ENCODE measurements at places on chromosomes 5 and 9.
A peak's percentile ranks its signal among the peaks of the same experiment; 100 is the strongest.

DNA sequence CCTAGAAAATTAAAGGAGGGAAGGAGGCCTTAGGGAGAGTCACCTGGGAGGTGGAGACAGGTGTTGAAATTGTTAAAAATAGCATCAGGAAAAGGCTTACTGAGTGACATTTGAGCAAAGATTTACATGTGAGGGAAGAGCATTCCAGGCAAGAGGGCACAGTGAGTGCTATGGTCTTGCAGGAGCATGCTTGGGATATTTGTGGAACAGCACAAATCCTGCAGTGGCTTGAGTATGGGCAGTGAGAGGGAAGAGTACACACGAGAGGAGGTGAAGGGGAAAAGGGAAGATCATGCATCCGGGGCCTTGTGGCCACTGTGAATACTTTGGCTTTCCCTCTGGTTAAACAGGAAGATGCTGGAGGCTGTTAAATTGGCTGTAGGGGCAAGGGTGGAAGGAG lies 36.6 kb downstream of the ACER2 start:
- no peak for DNase-seq

DNA sequence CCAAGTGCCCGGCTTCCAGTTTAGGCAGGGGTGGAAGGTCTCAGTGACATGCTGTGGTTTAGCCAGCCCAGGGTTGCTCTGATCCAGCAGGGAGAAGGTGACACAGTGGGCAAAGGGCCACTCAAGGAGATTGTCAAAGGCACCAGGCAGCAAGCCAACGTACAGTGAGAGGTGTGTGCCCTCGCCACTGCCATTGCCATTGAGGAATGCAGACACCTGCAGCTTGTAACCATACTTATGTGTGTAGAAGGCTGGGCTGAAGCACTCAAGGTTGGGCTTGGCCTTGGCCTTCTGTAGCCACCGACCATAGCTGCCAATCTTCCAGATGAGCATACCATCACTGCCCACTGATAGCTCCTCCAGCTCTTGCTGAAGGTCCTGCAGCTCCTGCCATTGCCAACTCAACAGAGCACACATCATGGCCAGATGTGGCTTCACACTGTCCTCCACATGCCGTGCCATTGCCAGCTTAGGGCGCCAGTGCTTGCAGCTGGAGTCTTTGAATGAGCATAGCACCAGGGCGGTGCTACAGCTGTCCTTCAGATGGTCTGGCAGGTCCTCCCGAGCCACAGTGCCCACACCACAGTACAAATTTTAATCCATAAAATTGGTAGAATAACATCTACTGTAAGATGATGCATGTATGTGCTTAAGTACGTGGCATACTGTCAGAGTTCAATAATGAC lies 59.7 kb upstream of the HMHB1 start:
- DNase-seq, result no peak

GRCh38 chr5:81513473-81513872 lies 119.5 kb upstream of the ACOT12 start:
- peak; percentile 18 for DNase-seq

- DNase-seq, result no peak
These were observed 53.2 kb downstream of the GNA14 start for GRCh38 chr9:77594963-77595362.

DNA sequence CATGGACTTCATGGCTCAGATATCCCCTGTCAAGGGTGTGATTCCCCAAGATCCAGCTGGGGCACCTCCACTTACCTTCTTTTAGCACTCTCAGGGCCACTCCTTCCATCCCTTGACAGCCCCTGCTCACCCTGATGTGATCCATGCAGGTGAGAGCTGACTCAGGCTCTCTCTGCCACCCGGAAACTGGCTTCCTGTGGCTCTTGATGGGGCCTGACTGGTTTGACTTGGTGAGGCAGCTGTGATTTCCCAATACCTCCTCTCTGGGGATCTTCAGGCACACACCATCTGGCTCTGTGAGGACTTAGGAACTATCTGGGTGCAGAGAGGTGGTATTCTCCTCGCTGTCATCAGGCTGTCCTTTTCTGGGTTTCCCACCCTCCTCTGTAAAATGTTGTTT lies 7.9 kb upstream of the FAT2 start:
- no peak for DNase-seq

- no peak for DNase-seq
These were observed 16.3 kb upstream of the CCIN start for GRCh38 chr9:36152741-36153438.

- DNase-seq, result no peak
These were observed 104.6 kb downstream of the MVB12B start for GRCh38 chr9:126431077-126431742.

DNA sequence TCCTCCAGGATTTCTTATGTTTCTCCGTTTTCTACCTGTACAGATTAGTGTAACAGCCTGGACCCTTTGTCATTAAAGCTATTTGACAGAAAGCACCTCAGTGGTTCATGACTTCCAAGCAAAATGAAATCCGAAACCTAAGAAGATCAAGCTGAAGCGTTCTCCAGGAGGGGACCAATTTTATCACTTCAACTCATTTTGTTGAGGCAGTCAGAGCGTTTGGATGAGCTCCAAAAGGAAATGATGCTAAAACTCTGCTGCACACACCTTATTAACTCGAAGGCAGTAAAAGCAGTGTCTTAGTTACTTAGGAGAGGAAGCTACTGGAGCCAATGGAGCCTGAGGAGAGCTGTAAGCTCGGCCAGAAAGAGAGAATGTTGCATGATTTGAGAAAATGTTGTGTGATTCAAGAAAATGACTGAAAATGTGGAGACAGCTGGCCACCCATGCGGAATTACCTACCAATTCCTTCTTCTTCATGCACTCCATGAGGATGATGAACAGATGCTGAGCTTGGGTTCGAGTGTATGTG lies 346.7 kb upstream of the KLF9 start:
- no peak for DNase-seq

GRCh38 chr9:99237356-99237755 lies 15.3 kb downstream of the SEC61B start:
- no peak for DNase-seq

GRCh38 chr5:137155261-137156000 lies 343.7 kb downstream of the SPOCK1 start:
- DNase-seq, result no peak

DNA sequence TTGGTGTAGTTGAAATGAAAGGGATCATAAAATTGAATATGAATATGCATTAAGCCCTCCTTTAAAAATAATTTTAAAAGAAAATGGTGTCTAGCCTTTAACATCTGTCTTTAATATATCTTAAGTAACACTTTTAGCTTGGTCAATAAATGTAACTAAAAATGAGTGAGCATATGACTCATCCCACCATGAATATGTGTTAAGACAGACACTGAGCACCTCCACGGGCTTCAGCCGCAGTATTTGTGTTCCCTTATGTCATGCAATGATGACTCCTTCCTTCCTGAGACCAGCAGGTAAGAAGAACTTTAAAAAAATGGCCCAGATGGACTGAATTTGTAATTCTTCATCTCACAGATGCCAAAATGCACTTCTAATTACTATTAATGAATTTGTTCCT lies 563.2 kb downstream of the NR2F1-AS1 start:
- peak; percentile 1 for DNase-seq

- no peak for DNase-seq
These were observed 174.4 kb upstream of the PRLR start for GRCh38 chr5:35404701-35405100.

DNA sequence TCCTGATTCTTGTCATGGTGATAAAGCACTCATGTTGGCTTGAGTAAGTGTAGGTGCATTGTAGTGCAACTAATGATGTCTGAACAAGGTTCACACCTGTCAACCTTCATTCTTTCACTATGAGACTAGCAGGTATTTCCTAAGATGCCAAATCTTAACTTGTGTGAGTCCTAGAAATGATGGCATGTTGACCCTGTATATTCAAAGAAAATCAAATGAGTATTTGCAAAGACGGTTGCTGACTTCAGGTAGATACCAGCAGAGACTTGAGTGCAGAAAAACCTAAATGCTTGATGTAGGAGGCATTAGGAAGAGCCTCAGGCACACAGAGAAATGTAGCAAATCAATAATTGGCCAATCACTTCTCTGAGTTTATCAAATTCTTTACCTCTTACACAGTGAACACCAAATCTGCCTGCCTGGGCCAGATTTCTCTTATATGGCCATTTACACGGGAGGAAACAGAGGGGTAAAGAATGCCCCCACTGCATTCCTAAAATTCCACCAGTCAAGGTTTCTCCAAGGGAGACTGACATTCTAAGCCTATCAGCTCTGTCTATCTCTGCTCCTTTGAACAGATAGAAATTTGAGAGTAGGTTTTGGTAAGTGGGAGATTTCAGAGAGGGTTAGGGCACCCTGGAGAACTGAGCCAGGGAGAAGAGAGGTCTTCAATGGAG lies 488.6 kb upstream of the WWC1 start:
- peak; percentile 98 for DNase-seq

GRCh38 chr5:132134384-132134783 lies 60.8 kb downstream of the CSF2 start:
- peak; percentile 2 for DNase-seq

- DNase-seq, result no peak
These were observed 5.2 kb upstream of the RNF14 start for GRCh38 chr5:141963701-141964100.

All from mesendoderm (in vitro differentiated cells).